ENCODE measurements at places on chromosomes 5 and 9. TPM values are rescaled to one million over a fixed set of nuclear protein-coding genes. Genes with fewer than 3 reads are reported as not detected.

PRDM9 gene
- total RNA-seq = not detected

SNCB gene
- total RNA-seq = not detected

PLK2 gene
- 37.4 TPM for total RNA-seq

DNA sequence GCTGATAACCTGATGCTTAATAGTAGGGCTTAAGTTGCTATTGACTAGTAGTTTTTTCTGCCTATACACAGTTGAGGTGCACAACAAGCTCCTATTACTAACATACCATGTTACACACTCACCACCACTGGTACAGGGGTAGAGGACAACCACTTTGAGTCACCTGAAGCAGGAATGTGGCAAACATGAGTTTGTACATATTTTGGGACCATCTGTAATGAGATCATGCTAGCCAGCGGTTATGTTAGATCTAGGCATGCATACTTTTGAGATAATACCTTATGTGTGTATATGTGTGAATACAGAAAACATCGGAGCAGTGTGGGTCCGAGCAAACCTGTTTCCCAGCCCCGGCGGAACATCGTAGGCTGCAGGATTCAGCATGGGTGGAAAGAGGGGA lies 72.8 kb upstream of the NXNL2 start:
- DNase-seq = no peak

SOX30 gene
- 0.29 TPM for total RNA-seq

TUT7 gene
- total RNA-seq = 44.5 TPM

FOXD4L5 gene
- total RNA-seq = 0.27 TPM

PCDHGA12 gene
- not detected for total RNA-seq

All from activated T-helper 1 cell treated with anti-CD3 and anti-CD28 coated beads, Interleukin-12 subunit alpha, Interleukin-12 subunit beta, Interleukin-2, Interleukin-4 antibody, amounts not matched to agents 30 ng/mL and 10 ng/mL and 1 ng/mL, durations not matched to agents 14 hours and 24 hours and 36 hours (primary cell).